ENCODE measurements at places on chromosomes 12 and 14.

DNA sequence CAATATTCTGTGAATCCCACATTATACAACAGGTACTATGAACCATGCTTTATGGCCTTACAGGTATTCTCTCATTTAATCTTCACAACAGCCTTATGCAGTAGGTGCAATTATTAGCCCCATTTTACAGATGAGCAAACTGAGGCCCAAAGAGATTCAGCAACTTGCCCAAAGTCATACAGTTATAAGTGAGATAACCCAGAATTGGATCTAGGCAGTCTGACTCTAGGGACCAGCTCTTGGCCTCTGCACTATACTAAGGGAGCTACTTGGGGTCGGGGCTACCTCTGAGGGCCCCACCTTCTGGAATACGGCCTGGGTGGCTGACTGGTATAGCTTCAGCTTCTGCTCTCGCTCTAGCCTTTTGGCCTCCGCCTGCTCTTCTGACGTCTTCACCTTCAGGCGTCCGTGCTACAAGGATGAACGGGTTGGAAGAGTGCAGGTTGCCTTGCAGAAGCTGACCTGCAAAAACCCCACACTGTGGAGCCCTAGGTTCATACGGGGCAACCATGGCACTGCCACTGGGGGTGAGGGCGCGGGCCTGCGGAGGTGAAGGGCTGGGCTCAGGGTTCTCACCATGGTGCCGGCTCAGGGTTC, 762 bp downstream of the RABGGTA start:
- no peak for DNase-seq

- no peak for DNase-seq
Observed at GRCh38 chr12:33818313-33818712, 204.0 kb upstream of the ALG10 start.

GRCh38 chr14:65210118-65210821, 108.0 kb upstream of the MAX start:
- DNase-seq = no peak

GRCh38 chr12:69254046-69254445, 14.7 kb downstream of the CPSF6 start:
- no peak for DNase-seq

DNA sequence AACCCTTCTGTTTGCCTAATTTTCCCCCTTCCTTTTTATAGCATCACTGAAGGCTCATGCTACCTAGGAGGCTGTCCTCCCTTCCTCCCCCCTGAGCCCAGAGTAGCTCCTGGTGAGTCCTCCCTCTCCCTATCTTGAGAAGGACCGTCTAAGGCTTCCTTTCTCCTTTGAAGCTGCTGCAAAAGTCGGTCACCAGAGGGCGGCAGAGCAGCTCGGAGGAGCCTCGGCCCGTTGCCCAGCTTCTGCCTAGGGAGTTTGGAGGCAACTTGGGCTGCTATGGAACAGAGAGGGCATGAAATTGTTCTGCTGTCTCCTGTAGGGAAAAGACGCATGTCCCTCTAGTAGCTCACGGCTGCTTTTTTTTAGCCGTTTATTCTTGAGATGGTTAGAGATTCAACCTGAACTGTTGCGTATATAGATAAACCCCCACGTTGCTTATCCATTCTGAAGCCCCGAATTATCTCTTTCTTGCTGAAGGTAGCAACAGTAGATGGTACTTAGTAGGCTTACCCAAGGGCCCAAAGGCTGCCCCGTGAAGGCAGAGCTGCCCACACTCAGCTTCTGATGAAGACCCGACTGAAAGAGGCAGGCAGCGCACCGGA, 5.7 kb downstream of the WNT5B start:
- peak; percentile 64 for DNase-seq

GRCh38 chr14:99995700-99996356, 69.4 kb upstream of the EVL start:
- peak; percentile 58 for DNase-seq

- DNase-seq = no peak
Observed at GRCh38 chr14:77475432-77476115, 17.7 kb downstream of the AHSA1 start.

DNA sequence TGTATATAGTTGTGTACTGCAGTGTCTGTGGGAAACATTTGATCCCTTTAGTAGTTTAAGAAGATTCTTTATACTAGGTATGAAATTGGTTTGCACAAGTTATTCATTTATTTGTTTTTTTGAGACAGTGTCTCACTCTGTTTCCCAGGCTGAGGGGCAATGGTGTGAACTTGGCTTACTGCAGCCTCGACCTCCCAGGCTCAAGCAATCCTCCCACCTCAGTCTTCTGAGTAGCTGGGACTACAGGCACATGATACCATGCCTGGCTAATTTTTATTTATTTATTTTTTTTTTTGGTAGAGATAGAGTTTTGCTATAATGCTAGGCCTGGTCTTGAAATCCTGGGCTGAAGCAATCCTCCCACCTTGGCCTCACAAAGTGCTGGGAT, 209.4 kb downstream of the RASSF9 start:
- DNase-seq = no peak

GRCh38 chr14:76126076-76126475, 25.6 kb upstream of the GPATCH2L start:
- DNase-seq = no peak

GRCh38 chr14:82075566-82075965, 541.9 kb upstream of the SEL1L start:
- DNase-seq = peak; percentile 0

GRCh38 chr12:124833693-124834122, 30.0 kb downstream of the SCARB1 start:
- DNase-seq = no peak

DNA sequence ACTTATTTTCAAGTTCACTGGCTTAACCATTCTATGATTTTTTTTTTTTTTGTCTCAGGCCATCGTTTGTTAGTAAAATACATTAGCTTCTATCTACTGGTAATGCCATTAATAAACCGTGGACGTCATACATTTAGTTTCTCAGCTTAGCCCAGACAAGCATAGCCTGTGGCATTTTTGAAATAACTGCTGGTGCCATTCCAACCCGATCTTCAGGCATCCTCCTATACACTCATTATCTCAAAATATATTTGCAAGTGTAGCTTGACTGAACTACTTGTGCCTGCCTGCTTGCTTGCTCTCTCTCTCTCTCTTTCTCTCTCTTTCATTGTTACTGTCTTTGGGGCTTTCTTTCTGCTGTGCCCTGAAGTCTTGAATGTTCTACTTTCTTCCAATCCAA, 12.7 kb upstream of the MBIP start:
- DNase-seq = no peak

DNA sequence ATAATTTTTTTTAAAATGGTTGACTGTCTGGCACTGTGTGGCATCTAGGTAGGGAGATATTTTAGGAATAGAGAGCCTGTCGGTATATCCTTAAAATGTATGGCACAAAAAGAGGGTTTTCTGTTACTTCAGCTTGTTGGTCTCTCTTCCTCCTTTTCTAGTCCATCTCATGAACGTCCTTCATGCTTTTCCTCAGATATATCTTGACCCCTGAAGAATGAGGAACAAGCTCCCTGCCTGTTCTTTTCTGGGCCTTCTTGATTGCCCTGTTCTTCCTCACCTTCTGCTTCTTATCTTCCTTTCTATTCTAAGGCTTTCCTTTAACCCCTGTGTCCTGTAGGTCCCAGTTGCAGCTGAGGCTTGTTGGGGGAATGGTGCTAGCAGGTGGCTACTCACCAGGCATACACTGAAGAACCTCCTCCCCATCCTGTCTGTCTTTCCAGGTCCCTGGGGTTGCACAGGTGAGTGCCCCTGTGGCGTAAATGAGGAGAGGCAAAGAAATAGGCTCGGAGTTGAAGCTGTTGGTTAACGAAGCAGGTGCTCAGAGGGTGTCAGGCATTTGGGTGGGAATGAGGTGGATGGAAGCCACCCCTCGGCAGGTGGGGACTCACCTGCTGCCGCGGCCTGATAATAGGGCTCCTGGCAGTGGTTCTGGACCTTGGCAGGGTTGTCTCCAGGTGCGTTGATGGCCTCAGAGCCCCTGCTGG, 7.2 kb upstream of the C1R start:
- no peak for DNase-seq

GRCh38 chr12:62933602-62934238, 1.2 kb downstream of the PPM1H start:
- DNase-seq = no peak

- DNase-seq = no peak
Observed at GRCh38 chr12:127628645-127629044, 638.3 kb upstream of the TMEM132C start.

GRCh38 chr12:5582018-5582417, 150.1 kb downstream of the NTF3 start:
- no peak for DNase-seq

- DNase-seq = no peak
Observed at GRCh38 chr12:42143452-42144157, 1.1 kb downstream of the GXYLT1 start.

DNA sequence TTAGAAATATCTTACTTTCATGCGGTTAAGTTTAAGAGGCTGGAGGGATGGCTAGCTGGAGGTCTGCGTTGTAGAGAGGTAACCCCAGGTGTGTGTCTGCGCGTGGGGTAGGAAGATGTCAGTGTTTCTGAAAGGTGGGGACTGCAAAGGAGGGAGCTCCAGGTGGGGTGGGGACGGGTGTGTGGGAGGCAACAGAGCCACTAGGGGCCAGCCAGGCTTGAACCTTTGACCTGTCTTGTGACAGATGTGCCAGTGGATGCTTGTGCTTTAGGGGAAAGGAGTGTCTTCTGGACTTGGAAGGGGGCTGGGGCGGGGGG, 841 bp downstream of the GLI1 start:
- DNase-seq = no peak

DNA sequence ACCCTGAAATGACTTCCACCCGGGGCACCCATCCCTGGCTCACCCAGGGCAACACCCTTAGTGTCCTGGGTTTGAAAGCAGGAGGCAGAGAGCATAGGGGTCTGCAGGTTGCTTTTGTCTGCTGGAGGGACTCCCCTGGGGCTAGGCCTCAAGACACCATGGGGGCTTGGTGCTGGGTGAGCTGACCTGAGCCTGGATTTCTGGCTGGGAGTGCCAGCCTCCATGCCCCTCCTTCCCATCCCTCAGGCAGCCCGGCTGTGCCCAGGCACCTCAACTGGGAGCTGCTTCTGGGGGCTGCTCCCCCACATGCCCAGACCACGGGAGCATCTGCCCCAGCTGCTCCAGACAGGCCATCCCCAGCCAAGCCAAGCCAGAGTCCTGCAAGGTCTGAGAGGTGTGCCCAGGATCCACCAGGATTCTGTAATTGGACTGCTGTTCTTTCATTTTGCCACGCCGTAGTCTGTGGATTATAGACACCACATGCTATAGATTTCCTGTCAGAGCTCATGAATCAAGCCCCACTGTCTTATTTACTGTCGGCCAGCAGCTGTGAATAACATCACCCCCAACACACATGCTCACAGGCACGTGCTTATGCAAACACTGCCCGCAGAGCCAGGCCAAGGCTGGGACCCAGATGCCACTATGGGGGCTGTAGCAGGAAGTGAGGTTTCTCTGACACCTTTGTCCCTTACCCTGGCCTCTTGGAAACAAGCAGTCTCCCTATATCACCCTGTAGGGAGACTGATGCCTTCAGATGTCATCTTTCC, 29.4 kb upstream of the ESRRB start:
- DNase-seq = no peak

- DNase-seq = no peak
Observed at GRCh38 chr12:91182636-91183455, at the start of gene DCN. DCN (minus strand) TSS chr12:91182817; CDS start chr12:91178552, 4,265 bp downstream.

DNA sequence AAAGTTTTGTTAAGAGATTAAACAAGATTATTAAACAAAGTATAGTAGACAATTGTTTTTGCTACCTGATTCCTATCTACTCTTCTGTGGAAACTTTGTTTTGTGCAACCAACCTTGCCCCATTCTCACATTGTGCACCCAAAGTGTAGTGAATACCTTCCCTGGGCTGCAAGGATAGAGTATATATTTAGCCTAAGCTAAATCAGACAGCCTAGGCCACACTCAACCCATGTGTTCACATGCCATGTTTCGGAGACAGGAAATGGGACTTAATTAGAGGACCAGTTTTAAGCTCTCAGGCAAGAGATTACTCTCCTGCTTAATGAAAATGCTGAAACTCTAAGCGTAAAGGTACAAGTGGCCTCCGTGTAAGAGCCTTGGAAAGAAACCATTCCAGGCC, 734.9 kb upstream of the USP15 start:
- DNase-seq = no peak

- no peak for DNase-seq
Observed at GRCh38 chr14:104598910-104599273, 5.7 kb downstream of the TMEM179 start.

DNA sequence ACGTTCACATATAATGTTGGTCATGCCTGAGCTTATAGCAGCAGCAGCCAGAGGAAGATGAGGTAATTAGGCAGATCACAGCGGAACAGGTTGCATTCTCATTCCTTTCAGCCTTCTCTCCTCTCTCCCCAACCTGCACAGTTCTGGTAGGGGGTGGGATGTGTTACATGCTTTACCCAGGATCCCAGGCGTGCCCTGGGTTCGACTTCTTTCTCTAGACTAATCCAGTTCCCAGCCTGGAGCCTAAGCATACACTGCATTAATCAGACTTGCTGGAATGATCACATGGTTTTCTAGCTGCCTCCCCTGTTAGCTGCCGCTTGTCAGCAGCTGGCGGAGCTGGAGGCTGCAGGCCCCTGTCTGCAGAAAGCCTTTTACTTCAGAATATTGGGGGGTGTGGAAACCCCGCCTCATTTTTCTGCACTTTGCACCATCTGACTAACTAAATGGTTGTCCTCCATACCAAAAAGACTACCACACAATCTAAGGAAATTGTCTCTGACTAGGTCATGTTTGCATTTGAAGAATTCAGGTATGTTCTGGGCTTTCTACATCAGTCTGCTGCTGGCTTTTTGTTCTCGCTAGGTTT, 46.0 kb upstream of the EVL start:
- DNase-seq = no peak

- no peak for DNase-seq
Observed at GRCh38 chr12:75917715-75918114, 113.9 kb downstream of the PHLDA1 start.

GRCh38 chr12:11085419-11085818, 6.7 kb downstream of the TAS2R43 start:
- no peak for DNase-seq

DNA sequence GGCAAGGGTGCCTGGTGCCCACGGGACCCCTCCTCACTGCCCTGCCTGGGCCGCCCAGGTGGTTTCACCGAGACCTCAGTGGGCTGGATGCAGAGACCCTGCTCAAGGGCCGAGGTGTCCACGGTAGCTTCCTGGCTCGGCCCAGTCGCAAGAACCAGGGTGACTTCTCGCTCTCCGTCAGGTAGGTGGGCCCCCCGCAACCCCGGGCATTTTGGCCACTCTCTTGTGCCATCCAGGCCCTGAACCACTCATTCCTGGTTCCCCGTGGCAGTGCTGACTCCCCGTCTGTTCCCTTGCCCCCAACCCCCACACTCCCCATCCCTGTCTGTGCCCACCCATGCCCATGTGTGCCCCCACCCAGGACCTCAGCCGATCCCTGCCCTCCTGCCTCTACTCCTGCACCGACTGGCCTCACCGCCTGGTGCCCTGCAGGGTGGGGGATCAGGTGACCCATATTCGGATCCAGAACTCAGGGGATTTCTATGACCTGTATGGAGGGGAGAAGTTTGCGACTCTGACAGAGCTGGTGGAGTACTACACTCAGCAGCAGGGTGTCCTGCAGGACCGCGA, 480 bp downstream of the PTPN6 start:
- DNase-seq = no peak

- DNase-seq = no peak
Observed at GRCh38 chr12:113157218-113157859, 7.8 kb downstream of the CFAP73 start.

All from stimulated activated CD4-positive, alpha-beta T cell treated with anti-CD3 and anti-CD28 coated beads, Interleukin-4, amount 100 ng/mL, for 4 hours (primary cell).